Liver (tissue), 10 donors: ENCODE measurements at places on chromosomes 2 and 18.

GRCh38 chr2:239800785-239801386, 224.3 kb downstream of the NDUFA10 start:
- H3K27ac ChIP-seq, result no peak overlapping the region
- H3K27me3 ChIP-seq, result no peaks in the 10 kb centered on the region
- H3K4me3 ChIP-seq, result no peak overlapping the region
- DNase-seq, result peak; percentile 27

DNA sequence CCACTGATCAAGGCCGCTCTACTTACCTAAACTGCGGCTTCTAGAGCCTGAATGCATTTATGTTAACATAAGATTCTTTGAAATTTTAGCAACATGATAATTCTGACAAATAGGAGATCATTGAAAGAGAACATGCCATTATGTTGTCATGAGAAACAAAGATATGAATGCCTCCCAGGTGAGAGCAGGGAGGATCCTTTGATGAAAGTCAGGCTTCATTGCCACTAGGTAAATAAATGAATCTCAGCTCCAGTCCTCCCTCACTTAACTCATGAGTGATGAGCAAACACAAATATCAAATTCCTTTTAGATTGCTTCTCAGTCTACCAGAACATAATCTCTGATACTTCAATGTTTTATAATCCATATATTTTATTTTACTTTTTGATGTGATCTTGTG, 463.2 kb upstream of the CDH7 start:
- no peak for DNase-seq
- H3K4me1 ChIP-seq, result no peaks in the 10 kb centered on the region
- no peaks in the 10 kb centered on the region for H3K27me3 ChIP-seq
- no peak overlapping the region for H3K27ac ChIP-seq
- no peaks in the 10 kb centered on the region for H3K36me3 ChIP-seq
- no peak overlapping the region for H3K4me3 ChIP-seq

DNA sequence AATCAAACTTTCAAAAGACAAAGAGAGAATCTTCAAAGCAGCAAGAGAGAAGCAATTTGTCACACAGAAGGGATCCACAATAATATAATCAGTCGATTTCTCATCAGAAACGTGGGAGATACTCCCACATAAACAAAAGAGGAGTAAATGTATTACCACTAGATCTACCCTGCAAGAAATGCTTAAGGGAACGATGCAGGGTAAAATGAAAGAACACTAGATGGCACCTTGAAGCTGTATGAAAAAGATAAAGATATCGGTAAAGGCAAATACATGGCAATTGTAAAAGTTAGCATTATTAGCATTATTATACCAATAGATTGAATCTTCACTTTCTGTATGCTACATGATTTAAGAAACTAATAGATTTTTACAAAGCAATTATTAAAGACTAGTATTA, 677.0 kb downstream of the SUCLG1 start:
- no peaks in the 10 kb centered on the region for H3K27me3 ChIP-seq
- H3K4me1 ChIP-seq, result no peaks in the 10 kb centered on the region
- H3K27ac ChIP-seq, result no peak overlapping the region
- no peak overlapping the region for H3K4me3 ChIP-seq
- DNase-seq, result no peak
- no peaks in the 10 kb centered on the region for H3K36me3 ChIP-seq

DNA sequence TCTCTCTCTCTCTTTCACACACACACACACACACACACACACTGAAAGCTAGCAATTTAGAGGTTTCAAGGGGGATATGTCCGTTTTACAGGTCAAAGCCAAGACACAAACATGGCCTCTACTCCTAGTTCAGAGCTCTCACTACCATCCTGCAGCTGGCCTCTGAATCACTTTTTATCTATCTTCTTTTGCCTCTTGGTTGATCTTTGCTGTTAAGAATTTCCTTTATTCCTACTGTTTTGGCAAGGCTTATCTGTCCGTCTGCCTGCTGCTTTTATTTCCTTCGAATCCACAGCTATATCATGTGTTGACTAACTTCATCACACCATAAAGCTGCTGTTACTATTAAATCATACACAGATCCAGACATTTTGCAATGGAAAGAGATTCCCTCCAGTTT, 543.0 kb downstream of the PLCL1 start:
- DNase-seq, result no peak
- no peak overlapping the region for H3K4me3 ChIP-seq
- no peak overlapping the region for H3K27ac ChIP-seq
- H3K27me3 ChIP-seq, result no peaks in the 10 kb centered on the region
- no peaks in the 10 kb centered on the region for H3K4me1 ChIP-seq

- H3K4me3 ChIP-seq, result no peak overlapping the region
- no peaks in the 10 kb centered on the region for H3K36me3 ChIP-seq
- peak overlapping the region; percentile 99 for H3K27ac ChIP-seq
- H3K4me1 ChIP-seq, result peaks cover 29% of the 10 kb centered on the region
- no peaks in the 10 kb centered on the region for H3K27me3 ChIP-seq
Measured at GRCh38 chr2:69740502-69740951, 1.4 kb upstream of the ANXA4 start.

- no peaks in the 10 kb centered on the region for H3K4me1 ChIP-seq
- H3K27me3 ChIP-seq, result no peaks in the 10 kb centered on the region
- H3K27ac ChIP-seq, result no peak overlapping the region
- no peak for DNase-seq
- H3K36me3 ChIP-seq, result no peaks in the 10 kb centered on the region
- no peak overlapping the region for H3K4me3 ChIP-seq
Measured at GRCh38 chr18:7517852-7518251, 49.3 kb upstream of the PTPRM start.

GRCh38 chr2:42182654-42183308, 13.6 kb downstream of the EML4 start:
- H3K36me3 ChIP-seq, result no peaks in the 10 kb centered on the region
- H3K27me3 ChIP-seq, result no peaks in the 10 kb centered on the region
- peak overlapping the region; percentile 75 for H3K27ac ChIP-seq
- DNase-seq, result no peak
- H3K4me3 ChIP-seq, result no peak overlapping the region
- peaks cover 43% of the 10 kb centered on the region for H3K4me1 ChIP-seq

GRCh38 chr18:54148151-54148550, 76.3 kb downstream of the MBD2 start:
- DNase-seq, result no peak
- H3K4me1 ChIP-seq, result no peaks in the 10 kb centered on the region
- H3K27ac ChIP-seq, result no peak overlapping the region
- no peaks in the 10 kb centered on the region for H3K36me3 ChIP-seq
- no peaks in the 10 kb centered on the region for H3K27me3 ChIP-seq

GRCh38 chr2:157192445-157193423, 64.8 kb upstream of the GALNT5 start:
- no peaks in the 10 kb centered on the region for H3K27me3 ChIP-seq
- DNase-seq, result no peak
- H3K36me3 ChIP-seq, result no peaks in the 10 kb centered on the region
- H3K4me1 ChIP-seq, result no peaks in the 10 kb centered on the region
- H3K27ac ChIP-seq, result no peak overlapping the region
- no peak overlapping the region for H3K4me3 ChIP-seq
